ENCODE measurements at places on chromosomes 12 and 14.

DNA sequence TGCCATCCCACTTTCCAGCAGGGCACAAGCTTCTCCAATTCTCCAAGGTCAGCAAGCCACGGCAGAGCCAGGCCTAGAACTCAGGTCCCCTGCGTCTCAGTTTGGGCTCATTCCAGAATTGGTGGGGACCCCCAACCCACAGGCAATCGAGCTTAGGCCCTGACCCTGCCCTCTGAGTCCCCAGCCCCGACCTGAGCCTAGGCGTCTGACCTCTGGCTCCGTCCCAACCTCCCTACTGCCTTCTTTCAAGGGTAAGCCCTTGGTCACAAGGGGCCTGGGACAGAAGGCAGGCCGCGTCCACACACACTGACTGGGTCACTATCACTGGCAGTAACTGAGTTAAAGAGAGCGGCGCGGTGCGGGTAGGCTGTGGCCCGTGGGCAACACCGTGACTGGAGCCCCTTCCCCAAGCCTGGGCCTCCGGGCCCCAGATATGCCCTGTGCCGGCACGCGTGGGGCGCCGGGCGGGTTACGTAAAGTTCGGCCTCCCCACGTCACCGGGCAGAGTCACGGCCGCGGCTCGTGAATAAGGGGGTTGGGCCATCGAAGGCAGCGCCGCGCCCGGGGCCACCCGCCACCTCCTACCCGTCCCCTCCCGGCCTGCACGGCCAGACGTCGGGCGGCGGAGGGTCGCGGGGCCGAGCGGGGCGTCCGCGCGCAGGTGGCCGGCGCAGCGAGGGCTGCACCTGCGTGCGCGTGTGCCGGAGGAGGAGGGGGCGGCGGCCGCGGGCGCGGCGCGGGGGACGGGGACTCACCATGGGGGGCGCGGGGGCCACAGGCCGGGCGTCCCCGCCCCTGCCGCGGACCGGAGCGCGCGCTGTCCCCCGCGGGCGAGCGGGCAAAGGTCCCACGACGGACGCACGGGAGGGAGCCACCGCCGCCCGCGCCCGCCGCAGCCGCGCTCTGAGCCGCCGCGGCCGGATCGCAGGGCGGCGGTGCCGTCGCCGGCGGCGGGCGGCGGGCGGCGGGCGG is 516 bp downstream of the ANKRD9 start:
- DNase-seq = no peak

DNA sequence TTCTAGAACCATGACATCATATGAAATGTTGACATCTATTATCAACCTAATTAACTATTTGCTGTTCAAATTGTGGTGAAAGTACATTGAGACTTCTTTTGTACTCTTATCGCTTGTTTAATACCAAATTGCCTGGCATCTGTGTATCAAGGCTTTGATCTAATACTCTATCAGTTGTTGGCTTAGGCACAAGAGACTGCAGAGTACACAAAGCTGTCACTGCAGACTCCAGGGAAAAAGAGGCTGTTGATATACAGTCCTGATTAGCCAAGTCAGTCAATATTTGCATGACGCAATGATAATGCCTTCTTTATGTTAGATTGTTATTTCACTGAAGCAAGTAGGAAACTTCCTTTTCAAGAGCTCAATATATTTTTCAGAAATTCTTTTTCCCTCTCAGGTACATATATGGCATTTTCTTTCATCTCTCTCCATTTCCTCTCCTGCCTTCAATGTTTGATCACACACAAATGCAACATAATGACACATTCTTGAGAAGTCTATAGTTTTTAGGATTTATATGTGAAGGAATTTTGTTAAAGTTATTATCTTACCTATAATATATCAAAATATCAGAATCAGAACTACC is 32.3 kb upstream of the PTCSC3 start:
- DNase-seq = no peak

DNA sequence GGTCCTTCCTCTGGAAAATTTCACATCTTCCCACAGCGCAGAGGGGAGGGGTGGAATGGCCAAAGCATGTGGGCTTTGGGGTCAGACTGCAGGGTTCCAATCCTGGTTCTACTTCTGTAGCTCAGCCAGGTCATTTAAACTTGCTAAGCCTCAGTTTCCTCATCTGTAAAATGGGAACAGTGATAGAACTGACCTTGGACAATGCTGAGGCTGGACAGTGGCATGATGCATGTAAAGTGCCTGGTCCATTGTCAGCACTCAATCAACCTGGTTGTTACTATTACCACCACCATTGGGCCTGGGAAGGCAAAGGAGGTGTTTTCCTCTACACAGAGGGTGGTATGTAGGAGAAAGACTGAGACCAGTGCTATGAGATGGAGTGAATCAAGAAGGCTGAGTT is 162.8 kb downstream of the VRK1 start:
- no peak for DNase-seq

GRCh38 chr14:55843718-55844403 is 263.9 kb downstream of the KTN1 start:
- DNase-seq = no peak

GRCh38 chr12:112839386-112839972 is 47.9 kb downstream of the RPH3A start:
- DNase-seq = no peak

- no peak for DNase-seq
Observed at GRCh38 chr12:118541934-118542333, 165.6 kb downstream of the SUDS3 start.

DNA sequence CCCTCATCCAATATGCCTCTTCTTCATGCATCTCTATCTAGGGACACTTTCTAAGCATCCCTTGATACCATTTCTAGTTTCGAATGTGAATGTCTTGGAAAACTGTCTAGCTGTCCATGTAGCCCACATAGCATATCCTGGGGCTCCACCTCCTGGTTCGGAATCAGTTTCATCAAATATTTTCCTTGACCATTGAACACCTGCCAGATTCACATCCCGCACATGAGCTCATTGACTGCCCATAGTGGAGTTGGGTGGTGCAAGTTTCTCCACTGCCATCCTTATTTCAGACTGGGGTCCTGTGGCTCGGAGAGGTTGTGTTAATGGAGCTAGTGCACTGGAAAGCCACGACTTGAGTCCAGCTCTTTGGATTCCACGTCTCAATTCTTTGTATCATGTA is 58.6 kb upstream of the TMEM263 start:
- no peak for DNase-seq

DNA sequence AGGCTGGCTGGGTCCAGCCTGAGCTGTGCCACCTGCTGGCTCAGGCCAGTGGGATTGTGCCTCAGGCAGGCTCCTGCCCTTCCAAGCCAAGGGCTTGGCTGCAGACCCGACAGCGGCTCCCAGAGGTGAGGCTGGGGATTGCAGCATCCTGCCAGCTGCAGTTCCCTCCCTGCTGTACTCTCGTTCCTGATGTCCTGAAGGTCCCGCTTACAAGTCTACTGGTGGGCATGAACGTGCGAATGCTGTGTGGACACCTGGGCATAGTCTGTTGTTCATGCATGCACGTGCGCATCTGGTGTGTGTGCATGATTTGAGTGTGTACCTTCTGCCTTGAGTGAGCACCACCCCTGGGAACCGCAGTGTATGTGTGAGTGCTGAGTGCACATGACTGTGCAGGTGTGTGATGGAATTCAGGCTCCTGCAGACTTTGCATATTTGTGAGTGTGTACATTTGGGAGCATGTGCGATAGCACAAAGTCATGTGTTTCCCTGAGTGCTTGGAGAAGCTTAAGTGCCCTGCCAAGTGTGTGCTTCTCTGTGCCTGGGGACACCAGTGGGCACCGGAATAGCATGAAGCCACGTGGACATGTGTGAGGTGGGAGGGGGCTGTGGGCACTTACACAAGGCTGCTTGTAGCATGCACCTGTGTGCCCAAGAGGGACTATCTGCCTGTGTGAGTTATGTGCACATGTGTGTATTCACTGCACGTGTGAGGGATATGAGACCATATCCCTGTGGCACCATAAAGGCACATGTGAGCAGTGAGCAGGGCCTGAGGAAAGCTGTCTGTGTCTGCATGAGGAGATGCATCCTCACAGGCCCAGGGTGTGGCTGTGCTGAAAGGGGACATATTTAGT is 19.3 kb upstream of the KRT7 start:
- DNase-seq = no peak

DNA sequence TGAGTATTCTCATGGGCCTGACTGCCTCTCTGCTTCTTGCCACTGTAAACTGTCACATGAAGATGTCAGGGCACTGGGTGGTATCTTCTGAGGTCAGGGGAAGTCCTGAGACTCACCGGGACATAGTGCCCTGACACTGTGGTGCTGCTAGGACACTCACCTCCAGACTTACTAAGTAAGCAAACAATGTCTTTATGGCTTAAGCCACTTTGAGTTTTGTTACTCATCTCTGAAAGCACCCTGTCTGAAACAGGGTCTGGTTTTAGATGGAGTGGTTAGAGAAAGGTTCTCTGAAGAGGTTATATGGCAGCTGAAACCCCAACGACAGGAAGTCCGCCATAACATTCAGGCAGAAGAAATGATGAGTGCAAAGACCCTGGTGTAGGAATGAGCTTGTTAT is 22.7 kb downstream of the GPR19 start:
- no peak for DNase-seq

DNA sequence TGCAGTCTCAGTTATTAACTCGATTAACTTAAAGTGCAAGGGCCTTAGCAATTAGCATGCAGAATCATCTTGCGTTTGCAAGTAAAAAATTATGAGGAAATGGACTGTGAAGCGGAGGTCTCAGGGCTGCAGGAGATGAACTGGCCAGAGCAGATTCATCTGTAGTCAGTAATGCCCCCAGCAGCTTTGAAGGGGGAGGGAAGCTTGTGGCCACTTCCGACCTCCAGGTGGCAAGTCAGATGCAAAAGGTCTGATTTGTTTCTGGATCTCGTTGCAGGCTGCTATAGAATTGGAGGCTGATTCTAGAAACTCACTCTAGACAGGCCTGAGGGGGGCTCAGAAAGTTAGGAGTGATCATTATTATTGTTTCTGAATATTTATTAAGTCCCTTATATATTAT is 107.4 kb upstream of the RGS6 start:
- no peak for DNase-seq

DNA sequence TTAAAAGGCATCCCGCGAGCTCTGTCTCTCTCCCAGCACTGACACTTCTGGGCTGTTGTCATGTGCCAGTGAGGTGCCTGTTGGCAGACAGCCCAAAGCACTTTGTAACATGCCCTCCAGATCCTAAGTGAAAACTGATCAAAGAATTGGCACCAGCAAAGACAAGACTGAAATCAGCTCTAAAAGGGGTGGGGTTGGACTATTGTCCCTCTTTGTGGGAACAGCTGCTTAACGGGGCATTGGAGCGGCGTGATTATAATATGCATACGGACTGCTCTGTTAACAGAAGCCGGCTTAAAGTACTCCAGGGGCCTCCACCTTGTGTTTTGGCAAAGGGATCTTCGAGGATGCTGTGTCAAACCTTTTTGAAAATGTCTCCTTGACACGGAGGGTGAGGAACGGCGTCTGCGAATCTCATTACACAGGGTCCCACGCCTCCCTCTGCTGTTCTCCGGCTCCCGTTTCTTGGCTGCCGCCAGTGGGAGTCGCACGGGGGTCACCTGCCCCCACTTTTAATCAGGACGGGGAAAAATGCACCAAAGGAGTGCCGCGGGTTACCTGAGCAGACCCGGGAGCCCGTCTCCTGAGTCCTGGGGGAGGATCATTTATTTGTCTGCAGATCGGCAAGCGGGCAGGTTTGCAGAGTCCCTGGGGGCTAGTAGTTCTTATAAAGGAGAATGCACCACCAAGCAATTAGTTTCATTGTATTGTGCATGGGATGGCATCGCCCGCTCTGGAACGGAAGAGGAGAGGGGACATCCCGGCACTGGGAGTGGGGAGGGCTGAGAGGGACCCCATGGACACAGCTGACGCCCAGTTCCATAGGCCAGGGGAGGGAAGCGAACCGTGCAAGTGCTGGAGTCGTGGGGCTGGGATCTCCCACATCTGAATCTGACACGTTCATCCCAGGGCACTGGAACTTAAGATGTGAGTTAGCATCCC is 44.3 kb downstream of the SPRING1 start:
- DNase-seq = no peak

GRCh38 chr12:75714462-75715322 is 203.3 kb upstream of the KRR1 start:
- DNase-seq = no peak

DNA sequence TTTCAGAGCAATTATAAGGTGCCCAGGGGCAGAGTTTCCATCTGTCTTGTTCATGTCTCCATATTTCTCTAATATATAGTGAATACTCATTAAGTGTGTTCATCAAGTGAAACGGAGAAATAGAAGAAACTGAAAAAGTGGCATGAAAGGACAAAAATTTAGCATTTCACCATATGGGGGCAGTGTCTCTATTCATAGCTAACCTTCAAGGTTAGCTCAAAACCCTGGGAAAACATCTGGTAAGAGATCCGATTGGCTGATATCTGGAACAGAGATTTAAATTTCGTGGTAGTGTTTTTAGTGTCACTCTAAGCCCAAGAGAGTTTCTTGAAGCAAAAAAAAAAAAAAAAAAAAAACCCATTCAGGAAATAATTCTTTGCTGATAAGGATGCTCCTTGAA is 367.5 kb downstream of the DAD1 start:
- DNase-seq = no peak

DNA sequence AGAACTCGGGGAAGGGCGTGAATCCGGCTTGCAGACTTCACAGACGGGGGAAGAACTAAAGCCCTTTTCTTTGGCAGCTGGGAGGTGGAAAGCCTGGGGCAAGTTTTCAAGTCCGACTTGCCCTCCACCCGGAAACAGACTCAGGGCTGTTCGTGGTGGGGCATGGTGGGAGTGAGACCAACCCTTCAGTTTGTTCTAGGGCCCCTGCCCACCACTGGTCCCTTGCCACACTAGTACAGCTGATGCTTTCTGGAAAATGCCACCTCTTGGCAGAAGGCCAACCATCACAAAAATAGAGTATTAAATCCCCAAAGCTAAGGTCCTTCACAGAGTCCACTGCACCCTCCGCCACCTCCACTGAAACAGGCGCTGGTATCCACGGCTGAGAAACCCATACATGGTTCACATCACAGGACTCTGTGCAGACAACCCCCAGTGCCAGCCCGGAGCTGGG is 50.4 kb upstream of the DDX11 start:
- DNase-seq = no peak

- DNase-seq = no peak
Observed at GRCh38 chr12:62760779-62761178, 174.2 kb downstream of the PPM1H start.

- no peak for DNase-seq
Observed at GRCh38 chr12:103785243-103786031, 55.6 kb downstream of the NT5DC3 start.

- peak; percentile 47 for DNase-seq
Observed at GRCh38 chr12:44847888-44848702, 28.0 kb downstream of the NELL2 start.

GRCh38 chr12:59119676-59120075 is 199.4 kb upstream of the LRIG3 start:
- DNase-seq = no peak

DNA sequence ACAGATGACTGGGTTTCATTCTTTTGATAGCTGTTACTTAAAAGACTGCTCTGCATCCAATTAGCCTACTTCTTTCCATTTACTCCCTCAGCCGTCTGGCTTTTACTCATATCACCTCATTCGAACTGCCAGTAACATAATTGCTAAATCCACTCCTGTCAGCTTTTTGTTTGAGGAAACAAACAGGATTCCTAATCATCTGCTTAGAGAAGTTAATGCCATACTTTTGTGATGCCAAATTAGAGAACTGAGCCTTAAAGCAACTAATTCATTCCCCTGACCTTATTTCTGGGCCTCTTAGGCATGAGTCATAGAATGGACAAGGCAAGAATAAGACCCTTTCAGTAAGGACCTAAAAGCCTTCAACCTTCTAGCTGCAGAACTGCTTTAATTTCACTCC is 2.9 kb downstream of the OXA1L start:
- no peak for DNase-seq

Data from stimulated activated CD4-positive, alpha-beta T cell treated with anti-CD3 and anti-CD28 coated beads, TNF-alpha, amount 100 ng/mL, for 1 hour (primary cell).